Type B pancreatic cell (in vitro differentiated cells): ENCODE measurements at places on chromosomes 12 and 14.

GRCh38 chr12:113889076-113889475, 77.0 kb downstream of the RBM19 start:
- H3K4me3 ChIP-seq: no peak overlapping the region
- peaks cover 7% of the 10 kb centered on the region for H3K36me3 ChIP-seq

- no peak overlapping the region for H3K4me3 ChIP-seq
- no peaks in the 10 kb centered on the region for H3K27me3 ChIP-seq
- no peak overlapping the region for H3K27ac ChIP-seq
- no peaks in the 10 kb centered on the region for H3K36me3 ChIP-seq
Observed at GRCh38 chr14:87081004-87081403, 912.0 kb downstream of the GALC start.

- H3K36me3 ChIP-seq: no peaks in the 10 kb centered on the region
- H3K4me3 ChIP-seq: no peak overlapping the region
- DNase-seq: no peak
- H3K4me1 ChIP-seq: no peaks in the 10 kb centered on the region
- no peaks in the 10 kb centered on the region for H3K27me3 ChIP-seq
Observed at GRCh38 chr12:45477526-45477925, 252.0 kb upstream of the ARID2 start.

- no peaks in the 10 kb centered on the region for H3K4me1 ChIP-seq
- H3K36me3 ChIP-seq: no peaks in the 10 kb centered on the region
- no peak overlapping the region for H3K27ac ChIP-seq
- DNase-seq: no peak
- no peak overlapping the region for H3K4me3 ChIP-seq
Observed at GRCh38 chr12:20507056-20507455, 138.7 kb downstream of the PDE3A start.

GRCh38 chr14:72311516-72311915, 379.3 kb downstream of the RGS6 start:
- H3K27me3 ChIP-seq: no peaks in the 10 kb centered on the region
- peaks cover 28% of the 10 kb centered on the region for H3K4me1 ChIP-seq
- H3K36me3 ChIP-seq: no peaks in the 10 kb centered on the region

GRCh38 chr12:72030277-72030676, 91.6 kb downstream of the TPH2 start:
- H3K36me3 ChIP-seq: no peaks in the 10 kb centered on the region
- no peak overlapping the region for H3K4me3 ChIP-seq
- no peak for DNase-seq
- peaks cover 9% of the 10 kb centered on the region for H3K4me1 ChIP-seq
- no peaks in the 10 kb centered on the region for H3K27me3 ChIP-seq
- H3K27ac ChIP-seq: no peak overlapping the region

GRCh38 chr12:113959096-113959495, 7.0 kb downstream of the RBM19 start:
- DNase-seq: no peak
- H3K4me3 ChIP-seq: no peak overlapping the region
- peaks cover under 1% of the 10 kb centered on the region for H3K4me1 ChIP-seq
- no peaks in the 10 kb centered on the region for H3K27me3 ChIP-seq
- H3K36me3 ChIP-seq: peaks cover 10% of the 10 kb centered on the region
